Myocyte (in vitro differentiated cells): ENCODE measurements at places on chromosomes 13 and 19. TPM values are rescaled to one million over a fixed set of nuclear protein-coding genes. Genes with fewer than 3 reads are reported as not detected.
A peak's percentile ranks its signal among the peaks of the same experiment; 100 is the strongest.

DNA sequence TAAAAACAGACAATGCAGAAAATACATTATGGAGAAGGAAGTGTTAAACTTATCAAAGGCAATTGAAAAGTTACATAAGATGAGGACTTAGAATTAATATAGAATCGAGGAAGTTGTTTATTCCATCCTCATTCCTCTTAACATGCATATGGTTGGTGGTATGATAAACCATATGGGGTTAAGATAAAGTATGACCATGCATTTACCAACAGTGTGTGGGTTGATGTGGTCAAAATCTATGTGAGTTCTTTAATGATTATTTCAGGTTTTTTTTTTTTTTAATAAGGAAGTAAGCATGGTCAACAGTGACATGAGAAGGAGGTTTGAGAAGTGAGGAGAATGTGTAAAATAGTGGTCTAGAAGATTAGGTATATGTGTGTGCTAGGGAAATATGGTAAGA lies 94.5 kb downstream of the TDRD3 start:
- no peak for DNase-seq

DNA sequence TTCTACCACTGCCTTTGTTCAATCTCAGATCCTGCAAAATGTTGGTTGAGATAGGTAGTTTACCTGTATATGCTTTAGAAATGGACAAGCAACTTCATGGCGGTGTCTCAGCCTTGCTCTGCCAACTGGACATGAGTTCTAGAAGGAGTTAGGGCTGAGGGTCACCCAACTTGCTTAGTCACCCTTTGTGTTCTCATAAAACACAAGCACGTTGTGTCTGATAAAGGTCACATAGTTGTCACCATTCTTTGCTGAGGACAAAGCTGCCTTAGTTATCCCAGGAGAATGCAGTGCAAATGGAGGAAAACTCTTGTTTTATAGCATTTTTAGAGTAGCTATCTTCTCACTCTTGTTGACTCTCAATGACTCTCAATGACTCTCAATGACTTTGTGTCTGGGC lies 218.4 kb upstream of the TMTC4 start:
- DNase-seq, result no peak

- no peak for DNase-seq
Measured at GRCh38 chr19:402786-403185, 6.2 kb downstream of the C2CD4C start.

DNA sequence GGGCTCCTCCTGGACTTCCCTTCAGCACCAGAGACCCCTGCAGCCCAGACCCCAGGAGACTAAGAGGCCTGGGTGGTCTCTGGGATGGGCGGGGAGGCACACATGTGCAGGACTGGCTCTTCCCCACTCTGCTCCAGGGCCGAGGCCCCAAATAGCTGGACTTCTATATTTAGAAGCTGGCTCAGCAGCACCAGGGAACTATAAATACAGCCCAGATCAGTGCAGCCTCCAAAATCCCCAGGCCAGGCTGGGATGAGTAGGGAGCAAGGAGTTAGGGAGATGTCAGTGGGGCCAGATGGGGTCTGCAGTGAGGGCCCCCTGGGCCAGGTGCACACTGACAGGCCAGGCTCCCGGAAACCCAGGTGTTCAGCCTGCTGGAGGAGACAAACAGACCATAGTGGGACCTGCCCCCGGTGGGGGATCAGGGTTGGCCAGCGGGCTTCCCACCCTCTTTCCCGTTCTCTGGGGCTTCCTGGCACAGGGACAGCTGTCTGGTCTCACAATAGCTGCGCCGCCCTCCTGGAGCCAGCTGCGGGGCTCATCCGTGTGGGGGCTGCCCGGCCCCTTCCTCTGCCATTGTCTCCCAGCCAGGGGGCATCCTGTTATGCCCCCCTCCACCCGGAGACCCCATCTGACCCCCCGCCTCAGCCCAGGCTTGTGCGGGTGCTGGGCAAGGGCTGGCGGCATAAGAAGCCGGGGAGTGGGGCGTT lies 5.5 kb upstream of the ADGRE5 start:
- DNase-seq, result peak; percentile 85

DNA sequence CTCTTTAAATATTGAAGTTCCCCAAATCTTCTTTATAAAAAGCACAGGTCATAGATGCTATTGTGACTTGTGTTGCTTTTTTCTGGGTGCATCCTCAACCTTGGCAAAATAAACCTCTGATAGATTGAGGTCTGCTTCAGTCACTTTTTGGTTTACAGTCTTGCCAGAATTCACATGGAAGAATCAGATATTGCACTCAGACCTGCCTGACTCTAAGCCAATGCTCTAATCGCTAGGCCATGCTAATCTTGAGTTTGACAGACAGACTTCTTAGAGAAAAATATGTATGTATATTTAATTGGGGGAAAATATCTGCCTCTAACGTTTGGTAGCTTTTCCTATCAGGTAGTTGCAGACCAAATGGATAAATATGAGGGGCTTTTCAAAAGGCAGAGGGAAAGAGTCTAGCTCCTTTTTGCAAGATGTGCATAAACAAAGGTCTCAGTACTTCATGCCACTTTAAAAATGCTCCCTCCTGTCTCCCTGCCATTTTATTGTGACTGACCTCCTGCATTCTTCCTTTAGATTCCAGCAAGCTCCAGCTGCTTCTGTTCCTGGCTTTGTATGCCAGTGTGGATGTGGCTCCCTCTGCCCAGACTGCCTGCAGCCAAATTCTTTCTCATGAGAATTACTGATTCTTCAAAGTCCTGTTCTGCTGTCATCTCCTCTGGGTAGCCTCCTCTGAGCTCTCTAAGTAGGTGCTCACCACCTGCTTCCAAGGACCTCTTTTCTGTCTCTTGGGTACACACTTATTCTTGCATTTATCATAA lies 42.4 kb upstream of the RFC3 start:
- DNase-seq, result peak; percentile 18

DNA sequence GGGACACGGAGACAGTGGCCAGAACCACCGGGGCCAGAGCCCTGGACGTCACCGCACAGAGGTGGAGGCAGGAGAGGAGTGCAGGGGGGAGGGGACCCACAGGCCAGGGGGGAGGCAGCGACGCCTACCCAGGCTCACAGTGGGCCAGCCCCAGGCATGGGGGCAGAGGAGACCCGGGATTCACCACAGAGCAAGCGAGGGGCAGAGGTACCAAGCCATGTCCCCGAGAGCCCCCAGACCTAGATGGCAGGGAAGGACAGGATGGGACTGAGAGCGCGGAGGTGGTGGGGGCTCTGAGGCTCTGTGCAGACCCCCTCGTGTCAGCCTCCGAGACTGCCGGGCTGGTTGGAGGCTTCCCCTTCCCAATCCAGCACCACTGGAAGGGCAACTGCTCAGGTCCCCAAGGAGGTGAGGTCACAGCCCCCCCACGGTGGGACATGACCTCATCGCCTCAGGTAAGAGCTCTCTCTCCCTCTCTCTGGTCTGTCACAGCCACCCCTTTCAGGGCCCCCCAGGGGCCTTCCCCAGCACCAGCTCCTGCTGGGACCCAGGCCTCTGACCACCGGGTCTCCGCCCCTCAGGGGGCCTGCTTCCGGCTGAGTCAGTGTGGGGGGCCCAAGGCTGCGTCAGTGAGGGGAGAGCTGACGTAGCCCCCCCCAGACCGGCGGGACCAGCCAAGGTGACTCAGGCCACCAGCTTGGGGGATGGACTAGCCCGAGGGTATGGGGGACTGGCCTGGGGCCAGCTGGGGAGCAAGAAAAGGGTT lies 2.2 kb upstream of the IL11 start:
- no peak for DNase-seq

GRCh38 chr19:43934055-43934984 lies 762 bp downstream of the ZNF45 start:
- DNase-seq, result peak; percentile 35

- DNase-seq, result peak; percentile 37
Measured at GRCh38 chr19:46271481-46272197, 25.2 kb upstream of the HIF3A start.

DNA sequence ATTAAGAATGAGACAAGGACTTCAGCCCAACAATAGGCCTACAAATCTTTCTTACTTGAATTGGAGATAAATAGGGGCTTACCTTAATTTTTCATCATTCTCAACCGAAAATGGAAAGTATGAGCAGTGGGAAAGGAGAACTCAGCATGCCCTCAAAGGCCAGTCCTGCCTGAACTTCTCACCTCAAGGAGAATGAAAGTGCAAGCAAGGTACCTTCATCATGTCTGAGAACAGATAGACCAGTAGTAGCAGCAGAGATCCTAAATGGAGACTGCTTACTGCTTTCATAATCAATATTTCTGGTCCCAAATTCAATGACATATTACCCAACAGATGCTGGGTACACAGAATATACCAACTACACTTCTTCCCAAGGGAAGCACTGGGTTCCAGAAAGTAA lies 194.0 kb upstream of the SLITRK1 start:
- no peak for DNase-seq

DNA sequence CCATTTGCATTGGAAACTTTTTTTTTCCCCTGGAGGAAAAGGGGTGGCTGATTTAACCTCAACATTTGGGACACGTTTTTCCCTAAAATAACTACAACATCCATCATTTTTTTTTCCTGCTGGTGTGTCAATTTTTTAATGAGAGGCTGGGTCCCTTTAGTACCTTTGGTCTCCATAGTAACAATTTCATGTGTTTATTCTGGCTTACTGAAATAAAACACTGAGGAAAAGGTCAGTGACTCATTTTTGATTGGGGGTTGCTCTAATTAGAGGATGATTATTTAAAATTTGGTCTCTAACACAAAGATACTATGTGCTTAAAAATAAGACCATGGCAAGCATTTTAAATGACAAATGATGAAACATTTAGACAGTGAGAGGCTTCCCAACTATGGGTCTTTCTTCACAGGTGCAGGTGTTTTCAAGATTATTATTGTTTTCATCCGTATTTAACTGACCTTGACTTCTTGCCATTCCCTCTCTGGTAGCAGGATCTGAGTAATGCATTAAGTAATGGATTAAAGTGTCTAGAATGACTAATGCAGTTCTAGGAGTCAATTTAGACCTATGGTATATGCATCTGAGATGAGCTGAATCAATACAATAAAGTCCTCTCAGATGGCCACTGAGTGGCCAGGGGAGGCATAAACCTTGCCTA lies 406.4 kb downstream of the KCNRG start:
- no peak for DNase-seq

DNA sequence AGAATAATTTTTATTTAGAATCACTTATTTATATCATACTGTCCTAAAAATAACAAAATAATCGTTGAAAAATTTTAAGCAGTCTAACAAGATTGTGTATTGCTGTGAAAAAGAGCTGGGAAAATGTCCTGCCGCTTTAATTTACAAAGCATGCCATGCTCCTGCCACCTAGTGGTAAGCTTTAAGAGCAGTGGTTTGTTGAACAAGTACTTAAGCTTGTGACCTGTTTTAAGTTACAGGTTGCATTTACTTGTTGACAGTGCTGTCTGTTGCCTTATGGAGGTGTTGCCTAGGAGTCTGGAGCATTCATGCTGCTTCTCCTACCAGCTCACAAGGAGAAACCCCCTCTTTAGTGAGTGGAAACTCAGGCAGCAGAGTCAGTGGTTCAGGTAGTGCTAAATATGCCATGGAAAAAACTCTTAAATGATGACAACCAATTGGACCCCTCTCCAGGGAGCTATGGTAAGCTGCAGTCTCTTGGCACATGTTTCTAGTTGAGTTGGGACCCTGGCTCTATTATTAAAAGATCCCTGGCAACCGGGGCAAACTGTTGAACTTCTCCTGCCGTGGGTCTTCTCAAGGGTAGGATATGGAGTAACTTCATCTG lies 68.4 kb downstream of the SPATA13 start:
- DNase-seq, result peak; percentile 71

GRCh38 chr13:46045424-46045823 lies 7.1 kb downstream of the ZC3H13 start:
- DNase-seq, result no peak

GRCh38 chr19:19064098-19064722 lies 416 bp downstream of the SLC25A42 start:
- no peak for DNase-seq

- no peak for DNase-seq
Measured at GRCh38 chr19:13985771-13986347, 20.3 kb downstream of the RFX1 start.

GRCh38 chr19:12230751-12231733 lies 63.6 kb downstream of the ZNF44 start:
- peak; percentile 66 for DNase-seq

The PSG5 gene
- total RNA-seq, result not detected in 2 replicates

The LYPD3 gene
- total RNA-seq, result 0.21 and 0.37 TPM in 2 replicates

The ZNF418 gene
- 3.1 and 4.7 TPM in 2 replicates for total RNA-seq

The ZNF101 gene
- 2.4 and 5.2 TPM in 2 replicates for total RNA-seq

The SLC25A41 gene
- not detected in 2 replicates for total RNA-seq

The MIDN gene
- 17.2 and 30.6 TPM in 2 replicates for total RNA-seq

The SMIM44 gene
- total RNA-seq, result not detected in 2 replicates

The ZNF253 gene
- total RNA-seq, result 12.9 and 13.7 TPM in 2 replicates

The MBD3L3 gene
- not detected in 2 replicates for total RNA-seq

The TEKTIP1 gene
- not detected in 2 replicates for total RNA-seq

The CIC gene
- 38.8 and 49.0 TPM in 2 replicates for total RNA-seq

The IGFL2 gene
- not detected in 2 replicates for total RNA-seq
